CD8-positive, alpha-beta memory T cell (primary cell): ENCODE measurements at places on chromosomes 1 and 21. TPM values are rescaled to one million over a fixed set of nuclear protein-coding genes. Genes with fewer than 3 reads are reported as not detected.

GRCh38 chr1:242147096-242147976 is 148.4 kb upstream of the MAP1LC3C start:
- no peaks in the 10 kb centered on the region for H3K27me3 ChIP-seq
- no peak overlapping the region for H3K4me3 ChIP-seq
- no peaks in the 10 kb centered on the region for H3K4me1 ChIP-seq
- H3K27ac ChIP-seq: no peak overlapping the region

SH3BGRL3 gene
- 472 TPM for total RNA-seq

TGFB2 gene
- total RNA-seq: not detected

BECN2 gene
- total RNA-seq: not detected

GRCh38 chr1:47709019-47709871 is 271.4 kb downstream of the FOXD2 start:
- no peak overlapping the region for H3K4me3 ChIP-seq
- no peak overlapping the region for H3K27ac ChIP-seq
- H3K4me1 ChIP-seq: peaks cover 10% of the 10 kb centered on the region

- DNase-seq: no peak
- no peak overlapping the region for H3K27ac ChIP-seq
- H3K4me3 ChIP-seq: no peak overlapping the region
Measured at GRCh38 chr21:29481081-29481480, 182.4 kb downstream of the BACH1 start.

ADAMTSL4 gene
- total RNA-seq: 0.22 TPM

DNA sequence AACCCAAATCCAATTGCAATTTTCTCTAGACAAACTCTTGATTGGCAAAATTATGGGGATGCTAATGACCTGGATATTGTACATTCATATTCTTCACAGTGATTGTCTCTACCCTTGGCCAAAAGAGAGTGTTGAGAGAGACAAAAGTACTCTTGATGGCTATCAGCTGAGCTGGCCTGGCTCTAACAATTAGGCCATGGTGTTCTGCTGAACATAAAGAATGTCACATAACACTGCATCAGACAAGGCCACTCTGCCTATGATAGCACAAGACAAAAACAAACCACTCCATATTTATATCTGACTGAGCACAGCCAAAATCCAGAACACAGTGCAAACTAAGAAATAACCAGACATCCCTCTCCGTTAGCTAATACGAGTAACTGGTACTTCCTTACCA is 101.7 kb downstream of the ADAMTS1 start:
- DNase-seq: no peak
- no peaks in the 10 kb centered on the region for H3K4me1 ChIP-seq
- no peaks in the 10 kb centered on the region for H3K36me3 ChIP-seq
- no peaks in the 10 kb centered on the region for H3K27me3 ChIP-seq
- no peak overlapping the region for H3K27ac ChIP-seq

GRCh38 chr1:70866542-70867264 is 180.9 kb downstream of the PTGER3 start:
- no peak for DNase-seq
- H3K4me3 ChIP-seq: no peak overlapping the region
- H3K27ac ChIP-seq: no peak overlapping the region

NT5C1A gene
- total RNA-seq: not detected

NEK2 gene
- total RNA-seq: 14.1 TPM

GRCh38 chr1:41355356-41355755 is 5.9 kb upstream of the FOXO6 start:
- H3K27me3 ChIP-seq: no peaks in the 10 kb centered on the region
- no peaks in the 10 kb centered on the region for H3K36me3 ChIP-seq
- no peak overlapping the region for H3K27ac ChIP-seq
- no peak for DNase-seq

DNA sequence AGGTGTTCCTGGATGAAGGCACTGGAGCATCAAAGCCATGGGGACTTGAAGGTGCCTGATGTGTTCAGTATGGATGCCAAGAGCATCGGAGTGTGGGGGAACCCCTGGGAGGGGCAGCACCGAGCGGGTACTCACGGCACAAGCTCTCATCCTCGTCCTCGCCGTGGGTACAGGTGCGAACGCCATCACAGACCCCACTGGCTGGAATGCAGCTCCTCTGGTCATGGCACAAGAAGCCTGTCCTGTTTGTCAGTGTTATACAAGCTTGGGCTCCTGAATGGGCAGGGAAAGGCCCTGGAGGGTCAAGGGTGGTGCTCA is 6.0 kb downstream of the LDLRAD1 start:
- H3K27me3 ChIP-seq: peaks cover 3% of the 10 kb centered on the region
- H3K27ac ChIP-seq: no peak overlapping the region
- H3K4me3 ChIP-seq: no peak overlapping the region
- no peaks in the 10 kb centered on the region for H3K36me3 ChIP-seq
